ENCODE measurements at places on chromosomes 16 and 17. TPM values are rescaled to one million over a fixed set of nuclear protein-coding genes. Genes with fewer than 3 reads are reported as not detected.

GRCh38 chr16:2205967-2206313, 686 bp downstream of the MLST8 start:
- DNase-seq = no peak

- no peak for DNase-seq
These were observed 90.4 kb downstream of the MARF1 start for GRCh38 chr16:15552507-15552906.

- DNase-seq = no peak
These were observed 51.7 kb downstream of the ZFPM1 start for GRCh38 chr16:88504489-88505404.

DNA sequence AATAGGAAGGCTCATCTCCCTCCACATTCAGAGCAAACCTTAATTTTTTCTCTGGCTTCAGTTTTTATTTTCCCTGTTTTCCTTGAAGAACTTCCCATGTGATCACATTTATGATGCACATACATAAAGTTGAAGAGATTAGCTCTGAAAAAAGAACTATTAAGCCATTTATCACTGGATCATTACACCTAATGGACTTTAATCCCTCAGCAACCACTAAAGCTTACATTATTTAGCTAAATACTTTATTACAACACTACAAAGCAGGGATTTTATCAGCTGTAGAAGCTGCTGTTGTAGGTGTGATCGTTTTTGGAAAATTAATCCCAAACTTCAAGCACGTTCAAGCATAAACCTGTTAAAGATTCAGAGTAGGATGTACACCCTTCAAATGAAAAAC, 21.1 kb downstream of the SMYD4 start:
- DNase-seq = no peak

DNA sequence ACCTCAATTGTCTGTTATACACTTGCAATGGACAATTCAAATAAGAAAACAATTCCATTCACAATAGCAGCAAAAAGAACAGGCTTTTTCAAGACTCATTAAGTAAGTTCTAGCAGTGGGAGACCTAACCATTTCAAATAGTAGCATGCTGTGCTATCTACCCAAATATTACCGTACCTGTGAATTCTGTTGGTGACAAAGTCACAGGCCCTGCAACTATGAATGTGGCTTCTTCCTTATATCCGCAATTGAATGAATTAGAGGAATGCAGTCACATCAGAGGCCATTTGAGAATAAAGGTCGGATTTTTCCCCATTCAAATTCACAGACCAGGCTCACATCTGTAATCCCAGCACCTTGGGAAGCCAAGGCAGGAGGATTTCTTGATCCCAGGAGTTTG, 800 bp upstream of the NME4 start:
- no peak for DNase-seq

DNA sequence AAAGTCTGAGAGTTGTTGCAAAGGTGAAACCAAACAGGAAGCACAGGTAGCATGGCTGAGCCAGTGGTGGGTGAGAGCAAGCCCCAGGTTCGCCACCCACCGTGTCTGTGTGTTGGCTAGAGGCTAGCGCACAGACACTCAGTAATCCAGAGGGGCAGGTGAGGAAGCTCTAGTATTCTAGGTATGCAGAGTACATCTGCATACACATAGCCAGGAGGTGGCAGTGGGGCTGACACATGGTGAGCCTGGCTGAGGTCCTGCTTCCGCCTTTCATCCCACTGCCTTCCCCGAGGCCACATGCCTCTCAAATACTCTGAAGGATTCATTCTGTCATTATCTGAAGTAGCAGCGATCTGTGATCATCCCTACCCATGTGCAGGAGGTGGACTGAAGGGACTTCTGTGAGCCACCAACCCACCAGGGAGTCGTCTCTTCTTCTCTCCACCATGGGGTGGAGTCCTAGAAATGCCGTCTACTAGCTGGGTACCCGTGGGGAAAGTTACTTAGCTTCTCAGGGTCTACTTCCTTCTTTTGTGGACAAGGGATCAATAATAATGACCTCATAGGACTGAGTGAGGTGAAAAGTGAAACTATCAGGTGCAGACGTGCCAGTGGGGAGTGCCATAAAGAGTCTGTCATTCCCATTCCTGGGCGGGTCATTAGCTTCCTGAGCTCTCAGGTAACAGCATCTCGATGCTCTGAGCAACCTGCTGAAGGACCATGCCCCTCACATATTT, 36.0 kb upstream of the ICAM2 start:
- no peak for DNase-seq

Gene ENDOV
- 18.3 TPM for polyA plus RNA-seq

Gene OR1A1
- polyA plus RNA-seq = not detected

Gene BRD7
- 47.8 TPM for polyA plus RNA-seq

Data from keratinocyte (primary cell).